ENCODE measurements at places on chromosomes 5 and 9.

- DNase-seq: no peak
These were observed 2.5 kb downstream of the PTPDC1 start for GRCh38 chr9:94086486-94087345.

GRCh38 chr9:90271707-90272106, 370.9 kb downstream of the DIRAS2 start:
- DNase-seq: no peak

GRCh38 chr9:77595426-77596095, 52.6 kb downstream of the GNA14 start:
- no peak for DNase-seq

DNA sequence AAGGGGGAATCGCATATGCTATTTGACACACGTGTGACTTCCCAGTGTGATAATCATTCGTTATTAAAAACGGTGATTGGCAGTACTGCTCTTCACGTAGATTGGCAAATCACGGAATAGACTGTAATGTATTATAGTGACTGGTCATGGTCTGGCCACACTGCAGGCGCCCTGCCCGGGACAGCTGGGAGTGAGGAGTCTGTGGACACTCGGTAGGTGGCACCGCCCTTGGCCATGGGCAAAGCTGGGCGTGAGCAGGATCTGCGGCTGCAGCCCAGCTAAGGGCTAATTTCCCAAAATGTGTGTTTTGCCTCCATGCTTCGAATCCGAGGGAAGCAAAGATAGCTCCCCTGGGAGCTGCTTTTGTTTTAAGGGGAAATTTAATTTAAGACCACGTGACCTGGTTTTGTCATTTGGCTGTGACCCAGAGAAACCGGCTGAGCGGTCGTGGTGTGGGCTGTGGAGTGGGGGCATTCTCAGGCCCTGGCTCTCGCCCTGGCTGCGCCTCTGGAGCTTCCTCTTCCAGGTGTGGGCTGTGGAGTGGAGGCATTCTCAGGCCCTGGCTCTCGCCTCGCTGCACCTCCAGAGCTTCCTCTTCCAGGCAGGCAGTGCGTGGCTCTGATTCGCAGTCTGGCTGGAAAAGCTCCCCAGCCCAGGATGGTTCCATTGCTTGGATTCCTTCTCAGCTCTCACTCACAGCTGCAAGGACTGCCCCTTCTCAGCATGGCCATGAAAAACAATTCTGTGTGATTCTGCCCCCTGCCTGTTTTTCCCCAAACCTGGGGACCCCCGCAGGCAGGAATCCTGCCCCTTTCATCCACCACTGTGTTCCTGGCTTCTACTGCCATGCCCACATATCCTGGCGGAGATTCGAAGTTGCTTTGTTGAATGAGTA, 131.1 kb downstream of the OLFM1 start:
- DNase-seq: no peak

DNA sequence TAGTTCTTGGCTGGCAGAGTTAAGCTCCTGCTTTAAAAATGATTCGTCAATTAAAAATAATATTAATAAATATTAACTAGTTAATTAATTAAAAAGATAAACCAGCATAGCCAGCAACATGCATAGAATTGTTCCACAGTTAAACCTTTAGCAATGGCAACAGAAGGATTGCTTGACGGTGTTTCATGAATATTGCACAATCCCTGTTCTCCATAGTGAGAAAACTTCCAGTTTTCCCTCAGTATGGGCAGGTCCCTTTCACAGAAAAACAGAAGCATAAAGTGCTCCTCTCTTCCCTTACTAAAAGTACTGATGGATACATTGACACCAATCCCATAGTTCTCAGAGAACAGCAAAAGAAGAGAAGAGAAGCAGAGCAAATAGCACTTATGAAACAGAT, 71.4 kb upstream of the CAST start:
- no peak for DNase-seq

DNA sequence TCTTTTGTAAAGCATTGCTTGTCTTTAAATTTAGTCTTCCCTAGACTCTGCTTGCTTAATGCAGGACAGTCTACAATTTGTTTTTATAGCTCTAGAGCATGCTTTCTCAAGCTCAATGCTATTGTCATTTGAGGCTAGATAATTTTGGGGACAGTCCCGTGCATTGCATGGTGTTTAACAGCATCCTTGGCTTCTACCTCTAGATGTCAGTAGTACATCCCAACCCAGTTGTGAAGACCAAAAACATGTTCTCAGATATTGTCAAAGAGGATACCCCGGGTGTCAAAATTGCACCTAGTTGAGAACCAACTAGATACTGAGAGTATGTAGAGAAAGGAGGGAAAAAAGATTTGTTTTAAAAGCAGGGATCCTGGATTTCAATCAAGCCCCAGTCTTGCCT, 277.5 kb downstream of the CEMIP2 start:
- no peak for DNase-seq
